ENCODE measurements at places on chromosomes 11 and 22.

DNA sequence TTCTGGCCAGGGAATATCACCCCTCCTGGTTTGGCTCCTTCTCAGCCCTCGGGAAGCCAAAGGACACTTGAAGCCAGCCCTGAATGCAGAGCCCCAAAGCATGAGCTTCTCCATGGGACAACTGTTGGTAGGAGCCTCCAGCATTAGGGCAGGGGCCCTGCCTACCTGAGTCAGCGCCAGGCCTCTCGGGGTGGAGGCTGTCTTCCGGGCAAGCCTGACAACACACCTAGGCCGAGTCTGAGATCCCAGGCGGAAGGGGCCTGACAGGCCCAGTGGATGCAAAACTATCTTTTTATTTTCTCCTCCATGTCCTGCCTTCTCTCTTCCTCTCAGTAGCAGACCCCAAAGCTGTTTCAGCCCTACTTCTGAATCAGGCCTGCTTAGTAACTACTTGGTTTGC, 27.6 kb downstream of the RCOR2 start:
- DNase-seq: no peak

DNA sequence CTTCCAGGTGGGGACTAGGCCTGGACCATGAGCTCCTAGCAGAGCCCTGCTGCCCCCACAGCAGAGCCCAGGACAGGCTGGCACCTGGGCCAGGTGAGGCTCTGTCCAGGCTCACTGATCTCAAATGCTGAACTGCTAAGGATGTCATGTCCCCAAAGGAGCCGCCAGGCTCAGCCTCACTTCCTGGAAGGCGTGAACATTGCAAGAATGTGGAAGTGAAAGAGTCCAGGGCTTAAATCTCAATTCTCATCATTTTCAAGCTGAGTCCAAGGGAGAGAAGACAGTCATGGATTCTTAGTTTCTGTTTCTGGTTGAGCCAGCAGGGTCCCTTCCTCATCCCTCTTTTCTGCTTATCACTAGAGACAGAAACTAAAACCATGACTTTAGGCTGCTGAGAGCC, 5.0 kb downstream of the ASCL2 start:
- DNase-seq: no peak

DNA sequence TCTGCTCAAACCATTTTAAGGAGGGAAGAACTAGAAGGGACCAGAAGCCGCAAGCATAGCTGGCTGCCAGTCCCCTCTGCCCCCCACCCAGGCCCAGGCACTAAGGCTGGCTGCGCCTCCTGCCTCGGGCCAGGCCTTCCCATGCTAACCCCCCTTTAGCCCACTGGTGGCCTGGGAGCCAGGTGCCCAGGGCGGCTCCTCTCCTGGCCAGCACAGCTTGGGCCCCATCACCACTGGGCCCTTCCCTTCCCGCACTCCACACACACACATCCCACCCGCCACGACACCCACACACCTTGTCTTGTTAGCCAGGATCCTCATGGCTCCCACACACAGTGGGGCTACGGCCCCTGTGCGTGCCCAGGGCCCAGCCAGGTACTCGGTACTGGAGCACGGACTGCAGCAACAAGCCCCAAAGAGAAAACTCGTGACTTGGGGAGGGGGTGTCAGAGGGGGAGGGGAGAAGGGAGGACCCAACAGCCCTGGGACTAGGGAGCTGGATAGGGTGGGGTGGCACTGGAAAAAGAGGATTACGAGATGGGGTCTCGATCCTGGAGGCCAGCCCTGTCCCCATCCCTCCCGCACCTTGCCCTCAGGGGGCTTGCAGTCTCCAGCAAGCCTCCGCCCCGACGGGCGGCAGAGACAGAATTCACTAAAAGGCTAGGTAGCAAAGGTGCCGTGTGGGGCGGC, 16.0 kb downstream of the BCL9L start:
- DNase-seq: no peak

DNA sequence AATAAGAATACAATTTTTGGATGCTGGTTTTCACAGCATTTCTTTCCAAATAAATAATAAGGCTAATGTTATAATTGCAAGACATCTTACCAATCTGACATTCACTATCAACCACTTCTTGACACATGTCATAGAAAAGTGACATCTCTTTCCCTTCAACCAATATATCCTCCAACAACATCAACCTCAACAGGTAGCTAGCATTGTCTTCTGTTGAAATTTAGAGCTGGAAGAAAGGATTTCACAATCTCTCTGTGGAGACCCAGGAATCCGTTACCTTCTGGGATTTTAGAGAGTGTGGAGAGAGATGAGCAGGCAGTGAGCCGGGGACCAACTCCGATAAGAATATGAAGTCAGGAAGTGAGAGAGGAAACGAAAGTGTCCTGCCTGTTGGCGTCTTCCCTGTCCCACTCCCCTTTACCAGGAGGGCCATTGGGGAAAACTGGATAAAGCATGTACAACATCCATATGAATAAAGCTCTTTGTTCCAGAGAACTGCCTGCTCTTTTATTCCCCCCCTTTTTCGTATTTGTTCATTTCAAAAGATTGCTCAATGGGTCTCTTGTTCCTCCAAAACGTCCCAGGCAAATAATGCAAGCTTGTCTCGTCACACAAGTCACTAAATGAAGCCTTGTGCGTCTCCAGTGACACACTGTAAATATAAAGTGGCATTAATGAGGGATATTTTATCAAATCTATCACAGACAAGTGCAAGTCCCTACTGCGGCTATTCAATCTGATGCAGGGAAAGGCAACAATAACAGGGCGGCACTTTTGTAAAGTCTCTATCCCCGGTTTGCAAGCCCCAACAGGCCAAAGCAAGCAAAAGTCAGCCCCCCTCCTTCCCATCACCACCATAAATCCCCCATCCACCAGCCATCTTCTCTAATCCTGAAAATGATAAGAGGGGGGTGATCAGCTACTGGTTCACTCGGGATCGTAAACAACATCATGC, 3.4 kb downstream of the CADM1 start:
- DNase-seq: no peak

- peak; percentile 96 for DNase-seq
Measured at GRCh38 chr11:65489035-65489705, 9.7 kb upstream of the MALAT1 start.

DNA sequence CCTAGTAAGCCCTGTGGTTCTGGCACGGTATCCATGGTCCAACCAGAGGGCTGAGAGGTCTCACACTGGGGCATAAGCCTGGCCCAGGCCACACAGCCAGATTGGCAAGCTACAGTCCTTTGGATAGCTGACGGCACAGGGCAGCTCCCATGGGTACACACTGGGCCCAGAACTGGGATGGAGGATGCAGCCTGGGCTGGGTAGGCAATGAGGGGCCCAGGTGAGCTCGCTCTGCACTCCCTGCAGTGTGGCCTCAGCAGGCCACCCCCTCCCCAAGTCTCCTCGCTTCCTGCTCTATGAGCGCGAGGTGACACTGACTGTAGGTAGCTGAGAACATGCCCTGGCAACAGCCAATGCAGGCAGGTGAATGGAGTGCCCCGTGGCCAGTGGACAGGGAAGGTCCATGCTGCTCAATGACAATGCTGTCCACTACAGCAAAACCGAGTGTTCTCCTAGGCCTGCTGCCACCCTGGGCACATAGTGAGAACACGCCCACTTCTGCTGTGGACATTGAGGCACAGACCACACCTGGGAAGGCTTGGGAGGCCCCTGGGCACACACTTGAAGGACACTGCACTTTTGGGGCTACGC, 3.8 kb downstream of the ARVCF start:
- no peak for DNase-seq

- DNase-seq: no peak
Measured at GRCh38 chr11:111779118-111779517, 12.9 kb upstream of the PPP2R1B start.

- DNase-seq: peak; percentile 25
Measured at GRCh38 chr22:28883917-28884746, 760 bp downstream of the ZNRF3 start.

DNA sequence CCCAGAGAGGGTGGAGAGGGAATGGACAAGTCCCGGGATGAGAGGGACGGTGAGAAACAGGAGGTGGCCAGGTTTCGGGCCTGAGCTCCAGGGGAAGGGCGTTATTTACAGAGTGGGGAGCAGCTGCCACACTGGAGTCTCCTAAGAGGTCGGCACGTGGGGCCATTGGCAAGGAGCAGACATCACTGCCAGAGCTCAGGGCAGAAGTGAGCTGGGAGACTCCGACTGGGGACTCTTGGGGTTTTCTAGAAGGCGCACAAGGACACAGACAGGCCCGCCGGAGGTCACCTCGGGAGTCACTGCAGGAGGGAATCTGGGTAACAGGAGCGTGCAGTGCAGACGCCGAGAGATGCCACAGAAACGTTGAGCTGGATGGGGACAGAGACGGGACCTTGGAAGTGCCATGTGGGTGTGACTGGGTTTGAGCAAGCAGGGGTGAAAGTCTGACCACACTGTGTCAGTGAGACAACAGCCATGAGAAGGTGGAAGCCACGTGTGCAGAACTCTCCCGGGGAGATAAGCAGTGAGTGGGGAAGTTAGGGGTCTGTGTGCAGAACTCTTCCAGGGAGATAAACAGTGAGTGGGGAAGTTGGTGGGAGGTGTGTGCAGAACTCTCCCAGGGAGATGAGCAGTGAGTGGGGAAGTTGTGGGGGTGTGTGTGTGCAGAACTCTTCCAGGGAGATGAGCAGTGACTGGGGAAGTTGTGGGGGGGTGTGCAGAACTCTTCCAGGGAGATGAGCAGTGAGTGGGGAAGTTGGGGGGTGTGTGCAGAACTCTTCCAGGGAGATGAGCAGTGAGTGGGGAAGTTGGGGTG, 187.5 kb downstream of the SHANK2 start:
- DNase-seq: no peak

DNA sequence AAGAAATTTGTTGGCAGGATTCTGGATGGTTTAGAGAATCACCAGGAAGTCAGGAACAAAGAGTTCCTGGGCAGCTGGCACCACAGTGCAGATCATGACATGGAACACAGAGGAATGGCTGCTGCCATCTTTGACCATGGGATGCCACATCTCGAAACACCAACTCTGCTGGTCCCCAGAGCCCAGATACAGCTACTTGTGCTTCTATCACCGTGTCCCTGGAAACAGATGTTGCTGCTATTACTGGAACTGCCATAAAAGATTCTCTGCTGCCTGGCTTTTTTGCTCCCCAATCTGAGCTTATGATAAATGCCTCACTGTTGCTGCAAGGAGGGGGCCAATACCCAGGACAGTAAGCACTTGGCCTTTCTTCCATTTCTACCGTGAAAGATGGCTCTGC, 185.2 kb downstream of the CSNK2A3 start:
- DNase-seq: no peak
